ENCODE measurements at places on chromosomes 5 and 9.

DNA sequence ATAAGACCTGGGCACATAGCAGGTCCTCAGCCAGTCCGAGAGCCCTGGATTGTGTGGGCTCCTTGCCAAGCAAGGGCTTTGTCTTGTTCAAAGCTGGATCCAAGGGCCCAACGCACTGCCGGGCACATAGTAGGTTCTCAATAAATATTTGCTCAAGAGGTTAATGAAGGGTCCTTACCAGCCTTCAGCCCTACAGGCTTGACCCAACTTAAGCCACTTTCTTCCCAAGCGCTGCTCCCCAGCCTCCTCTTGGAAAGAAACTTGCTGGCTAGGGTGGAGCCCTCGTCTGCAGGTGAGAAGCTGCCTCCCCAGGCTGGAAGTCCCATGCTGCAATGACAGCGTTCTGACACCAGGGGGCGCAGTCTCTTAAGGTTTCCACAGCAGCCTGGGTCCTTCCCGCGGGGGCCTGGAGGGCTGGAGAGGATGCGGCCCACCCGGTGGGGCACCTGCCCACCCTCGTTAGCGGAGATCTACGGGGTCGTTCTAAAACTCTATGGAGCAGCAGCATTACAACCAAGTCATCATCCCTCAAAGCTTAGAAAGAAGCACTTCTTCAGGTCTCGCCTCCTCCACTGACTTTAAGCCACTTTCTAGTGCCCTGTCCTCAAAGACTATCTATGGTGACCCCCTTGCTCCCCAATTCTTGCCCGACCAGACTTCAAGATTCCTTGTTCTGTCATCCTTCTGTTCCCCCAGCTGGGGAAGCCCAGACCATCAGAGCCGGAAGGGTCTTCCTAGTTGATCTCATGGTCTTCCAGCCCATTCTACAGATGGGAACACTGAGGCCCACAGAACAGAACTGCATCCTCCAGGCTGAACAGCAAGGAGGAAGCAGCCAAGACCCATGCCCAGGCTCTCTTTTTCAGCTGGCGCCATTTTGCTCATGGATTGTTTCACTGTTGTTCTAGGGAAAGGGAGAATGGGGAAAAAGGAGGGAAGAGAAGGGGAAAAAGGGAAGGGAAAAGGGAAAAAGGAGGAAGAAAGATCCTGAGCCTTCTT lies 115.4 kb downstream of the LHX2 start:
- DNase-seq: peak; percentile 59

GRCh38 chr5:9283021-9283420 lies 262.9 kb downstream of the SEMA5A start:
- no peak for DNase-seq

DNA sequence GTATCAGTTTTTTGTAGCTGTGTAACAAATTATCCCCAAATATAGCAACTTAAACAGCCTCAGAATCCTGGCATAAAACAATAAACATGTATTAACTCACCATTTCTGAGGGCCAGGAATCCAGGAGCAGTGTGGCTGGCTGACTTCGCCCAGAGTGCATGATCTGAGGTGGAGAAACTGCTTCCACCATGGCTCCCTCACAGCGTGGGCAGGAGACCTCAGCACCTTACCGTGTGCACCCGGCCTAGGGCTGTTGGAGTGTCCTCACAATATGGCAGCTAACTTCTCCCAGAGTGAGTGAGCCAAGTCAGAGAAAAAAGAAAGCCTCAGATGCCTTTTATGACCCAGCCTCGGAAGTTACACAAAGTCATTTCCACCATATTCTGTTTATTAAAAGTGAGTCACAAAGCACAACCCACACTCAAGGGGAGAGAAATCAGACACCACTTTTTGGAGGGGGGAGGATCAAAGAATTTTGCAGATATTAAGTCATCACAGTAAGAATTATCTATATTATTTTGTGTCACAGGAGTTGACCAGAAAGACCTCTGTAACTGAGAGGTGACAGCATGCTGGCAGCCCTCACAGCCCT lies 59.6 kb downstream of the TSTD2 start:
- no peak for DNase-seq

- DNase-seq: no peak
Measured at GRCh38 chr9:35526087-35526801, 36.3 kb downstream of the RUSC2 start.

- DNase-seq: no peak
Measured at GRCh38 chr5:59660737-59661136, 232.8 kb downstream of the PDE4D start.

- no peak for DNase-seq
Measured at GRCh38 chr9:134690946-134691694, 49.5 kb downstream of the COL5A1 start.

GRCh38 chr9:77892171-77892570 lies 139.4 kb downstream of the GNAQ start:
- DNase-seq: no peak

- no peak for DNase-seq
Measured at GRCh38 chr9:70747261-70747718, 332.8 kb upstream of the KLF9 start.

DNA sequence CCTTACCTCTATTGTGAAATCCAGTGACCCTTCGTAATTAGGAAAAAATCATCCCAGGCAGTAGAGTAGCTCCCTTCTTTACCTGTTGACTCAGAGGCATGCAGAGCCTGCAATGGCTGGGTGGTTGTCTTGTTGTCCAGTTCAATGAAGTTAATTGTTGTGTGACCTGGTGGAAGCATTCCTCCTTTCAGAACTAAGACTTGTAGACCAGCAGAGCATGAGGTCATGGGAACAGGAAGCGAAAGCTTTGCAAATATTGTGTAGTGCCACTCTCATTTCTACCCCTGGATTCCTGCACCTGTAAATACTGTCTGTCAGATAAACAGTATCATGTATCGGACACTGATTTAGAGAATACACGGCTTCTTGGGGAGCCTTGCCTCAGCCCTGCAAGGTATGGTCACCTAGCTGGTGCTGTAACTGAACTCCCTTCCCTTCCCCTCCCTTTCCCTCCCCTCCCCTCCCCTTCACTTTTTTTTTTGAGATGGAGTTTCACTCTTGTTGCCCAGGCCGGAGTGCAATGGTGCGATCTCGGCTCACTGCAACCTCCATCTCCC lies 5.7 kb upstream of the PRXL2C start:
- no peak for DNase-seq

- no peak for DNase-seq
Measured at GRCh38 chr9:136191099-136191959, 13.6 kb downstream of the LHX3 start.

GRCh38 chr5:85030316-85031084 lies 645.8 kb upstream of the EDIL3 start:
- DNase-seq: no peak

- DNase-seq: no peak
Measured at GRCh38 chr9:20518737-20519136, 103.6 kb downstream of the MLLT3 start.

- DNase-seq: no peak
Measured at GRCh38 chr5:147921136-147921535, 14.8 kb upstream of the C5orf46 start.

DNA sequence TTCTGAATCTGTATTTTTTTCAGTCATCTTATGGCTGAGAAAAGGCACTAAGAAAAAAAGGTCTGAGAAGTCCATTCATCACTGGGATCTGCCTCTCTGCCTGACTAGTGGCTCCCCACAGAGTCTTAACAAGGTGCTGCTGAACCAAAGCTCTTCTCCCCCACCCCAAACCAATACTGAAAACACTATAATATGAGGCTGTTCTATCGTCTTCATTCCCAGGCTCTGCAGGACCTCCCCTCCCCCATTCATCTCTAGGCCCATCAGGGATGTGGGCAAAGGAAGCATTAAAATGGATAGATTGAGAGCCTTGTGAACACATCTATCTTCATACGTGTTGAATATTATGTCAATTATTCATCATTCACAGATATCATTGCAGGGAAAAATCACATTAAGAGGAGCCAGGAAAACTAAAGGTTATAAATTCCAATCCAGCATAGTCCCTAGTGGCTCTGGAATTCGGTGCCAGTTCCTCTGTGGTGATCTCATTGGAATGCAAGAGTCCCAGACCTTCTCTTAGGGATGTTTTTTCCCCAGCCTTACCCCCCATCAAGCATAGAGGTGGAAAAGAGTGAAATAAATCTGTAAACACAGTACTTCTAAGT lies 44.3 kb upstream of the GPR151 start:
- DNase-seq: no peak

- no peak for DNase-seq
Measured at GRCh38 chr9:75718677-75719076, 171.8 kb upstream of the PCSK5 start.

DNA sequence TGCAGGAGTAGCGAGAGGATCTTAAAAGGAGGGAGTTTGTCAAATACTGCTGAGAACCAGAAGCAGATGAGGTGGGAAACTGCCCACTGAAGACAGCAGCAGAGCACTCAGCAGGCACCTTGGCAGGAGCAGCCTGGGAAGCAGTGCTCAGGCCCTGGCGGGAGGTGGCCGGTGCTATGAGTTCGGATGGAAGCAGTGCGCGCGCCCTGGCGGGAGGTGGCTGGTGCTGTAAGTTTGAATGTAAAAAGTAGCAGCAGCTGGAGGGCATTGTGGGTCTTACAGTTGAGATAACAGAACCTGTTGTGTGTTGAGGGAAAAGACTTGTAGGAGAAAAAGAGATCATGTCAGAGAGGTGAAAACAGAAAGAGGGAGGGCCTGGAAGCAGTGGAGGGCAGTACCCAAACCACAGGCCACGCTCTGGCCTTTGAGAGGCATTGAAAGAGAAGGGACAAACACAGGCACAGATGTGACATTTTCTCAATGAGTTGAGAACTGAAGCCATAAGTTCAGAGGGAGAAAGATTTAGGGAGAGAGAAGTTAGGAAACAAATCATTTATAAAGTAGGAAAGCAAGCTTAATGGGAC lies 130.9 kb downstream of the ERCC6L2 start:
- DNase-seq: no peak

DNA sequence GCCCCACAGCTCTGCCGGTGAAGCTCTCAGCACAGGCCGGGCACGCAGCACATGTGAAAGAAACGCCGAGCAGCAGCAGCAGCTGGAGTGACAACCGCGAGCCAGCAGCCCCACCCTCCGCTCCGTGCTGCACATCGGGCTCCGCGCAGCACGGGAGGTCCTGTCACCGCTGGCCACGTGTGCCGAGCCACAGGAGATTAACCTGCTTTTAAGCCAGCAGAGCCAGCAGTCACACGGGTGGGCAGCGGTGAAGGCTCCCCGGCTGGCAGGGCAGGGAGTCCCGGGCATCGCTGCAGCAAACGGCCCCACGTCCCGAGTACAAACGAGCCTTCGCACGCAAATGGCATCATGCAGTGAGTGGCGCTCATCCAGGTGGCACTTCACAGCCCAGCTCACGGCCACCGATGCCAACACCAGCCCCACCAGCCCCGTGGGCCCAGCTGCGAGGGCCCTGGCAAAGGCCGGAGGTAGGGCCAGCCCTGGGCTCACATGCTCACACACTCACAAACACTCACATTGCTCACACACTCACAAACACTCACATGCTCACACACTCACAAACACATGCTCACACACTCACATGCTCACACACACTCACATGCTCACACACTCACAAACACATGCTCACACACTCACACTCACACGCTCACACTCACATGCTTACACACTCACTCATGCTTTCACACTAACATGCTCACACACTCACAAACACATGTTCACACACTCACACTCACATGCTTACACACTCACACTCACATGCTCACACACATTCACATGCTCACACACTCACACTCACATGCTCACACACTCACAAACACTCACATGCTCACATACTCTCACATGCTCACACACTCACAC lies 11.1 kb downstream of the CCDC187 start:
- DNase-seq: no peak

GRCh38 chr5:170740551-170741205 lies 42.8 kb upstream of the GABRP start:
- no peak for DNase-seq

GRCh38 chr5:136750224-136750862 lies 385.0 kb upstream of the TRPC7 start:
- no peak for DNase-seq

- DNase-seq: no peak
Measured at GRCh38 chr5:68229416-68229815, 13.9 kb downstream of the PIK3R1 start.

GRCh38 chr5:92637247-92637646 lies 943.8 kb downstream of the NR2F1-AS1 start:
- DNase-seq: no peak

DNA sequence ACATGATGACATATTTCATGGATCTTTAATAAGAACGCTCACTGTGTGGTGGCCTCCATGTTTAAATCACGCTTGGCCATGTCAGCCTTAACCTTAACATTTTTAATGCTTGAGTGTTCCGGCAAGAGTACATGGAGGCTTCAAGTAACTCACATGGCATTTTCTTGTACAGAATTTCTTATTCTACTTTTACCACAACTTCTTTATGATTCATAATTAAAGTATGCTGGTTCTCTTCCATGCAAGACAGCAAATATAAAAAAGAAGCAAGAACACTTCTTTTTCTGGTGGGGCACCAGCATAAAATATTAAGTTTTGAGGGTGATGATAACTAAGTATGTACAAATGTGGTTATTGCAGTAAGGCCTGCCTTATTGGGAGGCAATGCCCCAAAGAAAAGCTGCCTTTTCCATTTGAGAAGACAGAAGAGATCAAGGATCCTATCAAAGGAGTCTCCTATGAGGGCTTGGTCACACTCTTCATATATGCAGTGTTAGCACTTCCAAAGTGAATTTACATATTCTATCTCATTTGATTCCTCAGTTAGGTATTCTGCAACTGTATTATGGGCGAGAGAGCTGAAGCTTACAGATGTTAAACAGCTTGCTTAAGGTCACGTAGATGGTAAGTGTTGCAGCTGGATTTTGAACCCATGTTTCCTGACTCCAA lies 382.7 kb upstream of the MEF2C start:
- DNase-seq: no peak

GRCh38 chr5:135842737-135843136 lies 8.3 kb downstream of the SLC25A48 start:
- DNase-seq: no peak

GRCh38 chr9:70010015-70010414 lies 33.6 kb upstream of the MAMDC2 start:
- DNase-seq: no peak

DNA sequence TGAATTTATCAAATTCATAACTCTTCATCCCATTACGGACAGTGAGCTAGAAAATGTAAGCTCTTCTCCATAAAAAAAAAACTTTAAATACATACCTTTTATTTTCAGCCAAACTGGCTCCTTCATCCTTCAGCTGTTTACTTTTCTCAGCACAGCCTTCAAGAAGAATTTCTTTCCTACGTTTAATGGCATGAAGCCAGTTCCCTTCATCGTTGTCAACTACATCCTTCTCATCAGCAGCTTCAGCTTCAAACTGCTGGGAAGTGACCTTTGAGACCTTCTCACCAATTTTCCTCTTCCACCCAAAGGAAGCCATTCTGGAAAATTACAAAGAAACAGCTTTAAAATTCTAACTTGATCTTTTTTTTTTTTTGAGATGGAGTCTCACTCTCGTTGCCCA lies 9.1 kb downstream of the TTC33 start:
- DNase-seq: no peak

DNA sequence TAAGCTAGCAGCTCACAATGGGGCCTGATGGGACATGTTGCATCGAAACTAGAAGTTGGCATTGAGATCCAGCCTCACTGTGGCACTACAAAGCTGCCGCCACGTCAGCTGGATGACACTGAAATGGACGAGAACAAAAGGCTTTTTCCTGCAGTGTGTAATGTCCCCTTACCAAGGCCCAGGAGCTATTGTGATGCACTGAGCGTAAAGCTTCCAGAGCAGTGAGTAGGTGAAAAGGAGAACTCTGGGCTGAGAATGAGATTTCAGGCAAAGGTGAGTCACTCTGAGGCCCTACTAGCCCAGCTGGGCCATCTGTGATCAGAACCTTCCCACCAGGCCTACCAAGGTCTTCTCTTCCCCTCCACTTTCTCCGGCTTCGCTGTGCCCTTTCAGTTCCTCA lies 528.1 kb upstream of the KLF4 start:
- no peak for DNase-seq
